Activated gamma-delta T cell (primary cell): ENCODE measurements at places on chromosomes 7 and 10.

- DNase-seq, result no peak
These were observed 15.1 kb downstream of the BCAP29 start for GRCh38 chr7:107594961-107595737.

DNA sequence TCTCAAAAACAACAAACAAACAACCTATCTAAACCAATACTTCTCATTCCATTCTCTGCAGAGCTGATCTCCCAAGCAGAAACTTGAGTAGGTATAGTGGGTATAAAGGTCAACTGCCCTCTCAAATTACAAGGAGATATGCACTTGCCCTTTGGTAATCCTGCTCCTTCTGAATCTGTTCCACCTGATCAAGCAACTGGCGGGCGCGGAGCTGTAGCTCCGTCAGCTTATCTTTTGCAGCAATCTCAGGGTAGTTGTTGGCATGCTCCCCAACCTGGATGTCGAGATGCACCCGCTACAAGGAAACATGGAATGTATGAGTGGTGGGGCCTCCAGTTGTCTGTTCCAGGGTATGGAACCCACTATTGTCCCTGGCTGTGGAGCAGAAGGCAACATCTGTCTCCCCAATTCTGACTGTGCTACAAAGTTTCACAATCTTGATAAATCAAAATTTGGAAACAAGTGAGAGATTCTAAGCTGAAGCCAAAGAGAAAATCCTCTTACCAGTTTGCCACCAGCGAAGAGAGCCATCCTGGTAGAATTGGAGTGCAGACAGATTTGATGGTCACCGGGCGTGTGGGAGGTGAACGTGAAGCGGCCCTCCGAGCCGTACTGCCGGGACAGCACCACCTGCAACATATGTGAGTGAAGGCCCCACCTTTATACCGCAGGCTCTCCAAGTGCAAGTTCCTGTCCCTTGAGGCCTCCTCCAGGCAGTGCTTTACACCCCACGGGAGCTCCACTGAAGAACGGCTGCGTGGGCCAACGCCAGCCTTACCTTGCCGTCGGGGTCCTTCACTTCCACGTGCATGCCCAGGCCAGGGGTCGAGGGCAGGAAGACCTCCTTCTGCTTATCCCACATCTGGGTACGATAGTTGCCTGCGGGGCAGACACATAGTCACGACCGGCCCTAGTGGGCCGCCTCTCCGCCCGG is 819 bp downstream of the TMED4 start:
- DNase-seq, result no peak

GRCh38 chr10:7457478-7458316 is 46.9 kb upstream of the SFMBT2 start:
- DNase-seq, result no peak

DNA sequence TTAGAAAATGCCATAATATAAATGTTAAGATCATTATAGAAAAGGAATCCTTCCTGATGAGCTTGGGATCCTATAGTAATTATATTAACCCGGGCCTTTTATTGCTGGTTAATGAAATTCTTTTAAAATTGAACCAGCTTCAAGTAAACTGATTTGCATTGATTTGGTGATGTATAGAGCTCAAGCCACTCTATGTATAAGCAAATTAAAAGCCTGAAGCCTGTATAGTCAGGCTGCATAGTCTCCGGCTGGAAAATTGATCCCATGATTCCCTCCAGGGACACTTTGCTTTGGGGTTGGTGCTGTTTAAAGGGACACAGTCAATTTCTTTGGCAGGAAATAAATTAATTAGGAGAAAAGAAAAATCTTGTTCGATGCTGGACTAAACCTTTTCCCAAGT is 199.1 kb downstream of the HERPUD2 start:
- no peak for DNase-seq

GRCh38 chr7:144780071-144780608 is 55.7 kb downstream of the TPK1 start:
- no peak for DNase-seq

- no peak for DNase-seq
These were observed 9.4 kb downstream of the NPC1L1 start for GRCh38 chr7:44531421-44532380.

DNA sequence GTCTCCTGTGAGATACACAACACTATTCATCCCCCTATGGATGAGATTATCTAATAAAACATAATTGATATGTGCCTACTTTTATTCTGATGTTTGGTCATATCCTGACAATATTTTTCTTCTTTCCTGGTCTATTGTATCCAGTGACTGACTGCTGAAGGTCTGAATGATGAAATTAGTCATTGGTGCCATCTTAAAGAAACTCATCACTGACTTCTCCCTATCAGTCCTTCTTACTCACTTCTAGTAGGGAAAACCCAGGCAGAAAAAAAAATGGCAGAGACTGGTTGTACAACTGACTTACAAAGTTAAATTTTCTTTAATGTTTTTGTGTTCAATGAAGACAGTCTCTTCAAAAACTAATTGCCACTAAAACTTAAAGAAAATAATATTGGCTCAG is 377.4 kb downstream of the HTR7 start:
- no peak for DNase-seq

GRCh38 chr7:124915242-124915641 is 14.4 kb downstream of the POT1 start:
- no peak for DNase-seq

DNA sequence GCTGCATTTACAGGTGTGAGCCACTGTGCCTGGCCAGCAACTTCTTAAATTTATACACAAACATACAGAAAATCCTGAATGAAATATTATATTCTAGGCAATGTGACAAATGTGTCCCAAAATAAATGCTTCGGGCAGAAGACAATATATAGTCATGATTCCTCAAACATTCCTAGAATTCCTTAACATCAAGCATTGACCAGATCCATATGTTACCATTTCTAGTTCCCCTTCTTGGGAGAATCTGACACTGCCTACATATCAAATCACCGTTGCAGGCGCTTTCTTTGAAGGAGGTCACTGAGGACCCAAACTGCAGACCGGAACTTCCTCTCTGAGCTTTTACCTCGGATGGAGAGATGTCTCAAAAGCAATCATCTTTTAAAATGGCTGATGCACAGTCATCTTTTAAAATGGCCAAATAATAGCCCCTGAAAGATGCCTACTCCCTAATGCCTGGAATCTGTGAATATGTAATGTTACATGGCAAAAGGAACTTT is 323.5 kb downstream of the PHF14 start:
- no peak for DNase-seq

- peak; percentile 74 for DNase-seq
These were observed at the start of gene MIOS for GRCh38 chr7:7566651-7567611. Gene MIOS, plus strand, starts transcription at chr7:7566884. Its CDS starts 5,592 bp downstream, at chr7:7572476.

DNA sequence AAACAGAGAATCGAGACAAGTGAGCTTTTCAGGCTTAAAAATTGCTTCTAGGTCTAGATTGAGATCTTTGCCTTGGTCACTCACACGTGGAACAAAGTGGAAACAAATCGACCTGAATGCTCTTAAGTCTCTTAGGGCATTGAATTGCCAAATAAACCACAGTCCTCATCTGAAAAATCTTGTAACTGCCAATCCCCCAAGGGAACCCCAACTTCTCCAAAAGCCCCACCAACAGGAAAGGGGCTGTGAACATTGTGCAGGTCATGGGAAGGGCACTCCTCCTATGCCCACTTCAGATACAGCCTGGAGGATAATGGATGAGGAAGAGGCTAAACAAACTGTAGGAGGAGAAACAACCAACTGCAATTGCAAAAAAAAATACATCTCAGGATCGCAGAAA is 91.3 kb downstream of the DGKI start:
- DNase-seq, result no peak

GRCh38 chr10:85786401-85786899 is 580.1 kb downstream of the GRID1 start:
- DNase-seq, result no peak

GRCh38 chr10:109962247-109962646 is 38.9 kb upstream of the XPNPEP1 start:
- DNase-seq, result no peak

DNA sequence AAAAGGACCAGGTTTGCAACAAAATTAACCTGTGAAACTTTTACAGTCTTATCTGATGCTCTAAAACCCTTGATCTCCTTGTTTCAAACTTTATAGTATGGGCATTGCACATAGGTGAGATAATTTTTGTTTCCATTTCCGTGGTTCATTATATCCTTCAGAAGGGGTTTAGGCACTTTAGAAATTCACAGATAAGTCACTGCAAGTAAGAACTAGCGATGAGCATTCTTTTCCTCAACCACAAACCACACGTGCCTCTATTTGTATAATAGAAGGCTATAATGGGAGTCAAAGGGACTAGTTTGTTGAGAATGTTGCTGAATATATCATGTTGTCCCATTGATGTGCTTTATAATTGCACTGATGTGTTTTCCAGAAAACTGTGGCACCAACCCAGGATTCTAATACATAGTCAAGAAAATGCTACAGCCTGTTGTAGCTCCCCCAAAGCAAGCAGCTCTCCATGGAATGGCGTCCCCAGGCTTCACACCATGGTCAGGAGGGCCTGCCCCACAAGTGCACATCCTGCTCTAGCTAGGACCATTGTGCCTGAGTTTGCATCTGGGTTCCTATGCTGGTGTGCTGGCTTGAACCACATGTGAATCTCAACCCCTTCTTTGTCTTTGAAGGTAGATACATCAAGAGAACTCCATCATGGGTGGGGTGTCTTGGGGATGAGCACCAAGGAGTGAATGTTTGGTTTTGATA is 14.0 kb upstream of the ATXN7L1 start:
- DNase-seq, result no peak

GRCh38 chr10:110746254-110746826 is 102.2 kb downstream of the RBM20 start:
- DNase-seq, result no peak

- DNase-seq, result no peak
These were observed 259.3 kb downstream of the SNX13 start for GRCh38 chr7:17680943-17681351.

- DNase-seq, result no peak
These were observed 21.8 kb upstream of the ZMIZ1 start for GRCh38 chr10:79046741-79047583.

DNA sequence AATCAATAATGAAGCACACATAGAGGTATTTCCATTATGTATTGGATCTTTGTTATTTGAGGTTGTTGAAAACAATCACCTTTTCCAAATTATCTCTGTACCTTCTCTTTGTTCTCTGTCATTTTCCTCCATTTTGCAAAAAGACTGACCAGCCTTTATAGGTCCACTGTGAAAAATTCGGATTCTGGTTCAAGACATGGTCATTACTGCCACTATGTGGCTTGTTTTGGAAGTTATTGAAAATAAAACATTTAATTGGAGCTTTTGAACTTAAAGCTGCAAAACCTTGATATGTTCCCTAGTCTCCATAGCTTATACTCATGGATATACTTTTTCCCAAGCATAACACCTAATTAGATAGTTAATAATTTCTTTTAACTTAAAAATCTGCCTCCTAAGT is 1094.4 kb downstream of the NRG3 start:
- no peak for DNase-seq

DNA sequence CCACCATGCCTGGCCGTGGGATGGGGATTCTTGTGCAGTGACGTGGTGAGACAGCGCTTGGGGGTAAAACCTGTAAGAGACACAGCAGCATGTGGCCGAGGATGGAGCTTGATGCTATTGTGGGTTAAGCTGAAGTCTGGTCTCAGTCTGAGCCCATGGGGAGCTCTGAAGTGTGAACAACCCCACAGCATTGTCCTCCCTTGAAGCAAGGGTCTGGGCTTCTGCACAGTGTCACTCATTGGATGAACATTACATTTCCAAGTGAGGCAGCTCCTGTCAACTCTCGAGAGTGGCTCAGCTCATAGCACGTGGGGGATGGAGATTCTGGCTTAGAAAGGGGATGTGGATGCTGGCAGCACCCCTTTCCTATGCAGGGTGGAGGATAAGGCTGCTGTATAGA is 32.2 kb upstream of the ZNF438 start:
- DNase-seq, result no peak

DNA sequence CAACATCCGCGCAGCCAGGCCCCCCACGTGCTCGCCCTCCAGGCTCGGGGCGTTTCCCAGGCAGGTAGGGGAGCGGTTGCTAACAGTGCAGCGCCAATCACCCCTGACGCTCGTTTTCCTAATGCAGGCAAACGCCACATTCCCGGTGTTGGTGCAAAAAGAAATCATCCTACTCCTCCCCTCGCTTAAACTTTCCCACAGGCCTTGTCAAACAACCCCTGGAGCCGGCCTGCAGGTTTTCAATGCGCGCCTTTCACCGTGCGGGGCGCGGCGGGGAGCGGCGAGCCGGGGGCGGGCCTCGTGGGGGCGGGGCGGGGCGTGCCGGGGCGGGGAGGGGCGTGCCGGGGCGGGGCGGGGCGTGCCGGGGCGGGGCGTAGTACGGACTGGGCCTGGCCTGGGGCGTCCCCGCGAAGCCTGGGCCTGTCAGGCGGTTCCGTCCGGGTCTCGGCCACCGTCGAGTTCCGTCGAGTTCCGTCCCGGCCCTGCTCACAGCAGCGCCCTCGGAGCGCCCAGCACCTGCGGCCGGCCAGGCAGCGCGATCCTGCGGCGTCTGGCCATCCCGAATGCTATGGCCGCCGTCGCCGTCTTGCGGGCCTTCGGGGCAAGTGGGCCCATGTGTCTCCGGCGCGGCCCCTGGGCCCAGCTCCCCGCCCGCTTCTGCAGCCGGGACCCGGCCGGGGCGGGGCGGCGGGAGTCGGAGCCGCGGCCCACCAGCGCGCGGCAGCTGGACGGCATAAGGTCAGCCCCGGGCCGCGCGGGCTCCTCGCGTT is at the start of gene ECHDC3:
Gene ECHDC3, plus strand, starts transcription at position 374 of the 770 bp plus-strand sequence. Its CDS starts 195 bp downstream, at position 569.
- DNase-seq, result peak; percentile 29

DNA sequence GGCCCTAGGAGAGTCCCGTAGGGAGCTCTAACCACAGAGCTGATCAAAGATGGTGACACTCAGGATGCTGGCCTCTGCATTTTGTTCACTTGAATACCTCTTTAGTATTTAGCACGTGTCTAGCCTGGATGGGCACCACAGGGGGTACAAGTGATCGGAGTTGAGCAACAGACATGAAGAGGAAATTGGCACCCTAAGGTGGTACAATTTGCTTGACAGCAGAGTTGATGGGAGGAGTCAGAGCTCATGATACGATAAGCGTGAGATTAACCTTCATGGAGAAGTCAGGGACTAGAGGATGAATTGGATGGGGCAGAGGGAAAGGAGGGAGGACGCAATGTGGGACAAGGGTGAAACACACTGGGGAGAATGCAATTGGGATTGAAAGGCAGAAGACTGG is 9.9 kb upstream of the ZNF212 start:
- no peak for DNase-seq

DNA sequence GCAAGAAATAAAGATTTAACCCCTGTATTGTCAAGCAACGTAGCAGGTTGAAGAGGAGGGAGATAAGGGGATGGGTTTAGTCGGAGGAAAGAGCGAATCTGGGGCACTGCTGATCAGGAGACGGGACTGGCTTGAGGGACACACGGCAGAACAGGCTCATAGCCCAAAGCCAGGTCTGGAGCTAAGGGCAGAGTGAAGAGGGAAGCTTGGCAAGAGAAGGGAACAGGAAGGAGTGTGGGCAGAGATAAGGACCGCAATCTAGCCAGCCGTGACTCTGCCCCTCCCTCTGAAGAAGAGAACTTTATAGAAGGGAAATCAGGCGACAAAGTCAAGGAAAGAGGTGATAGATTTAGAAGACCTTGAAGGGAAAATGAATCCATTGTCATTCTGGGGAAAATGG is 67.6 kb downstream of the CAV1 start:
- DNase-seq, result no peak
